Caki2 (cell line): ENCODE measurements at places on chromosomes 11 and 22. TPM values are rescaled to one million over a fixed set of nuclear protein-coding genes. Genes with fewer than 3 reads are reported as not detected.

- DNase-seq, result no peak
Measured at GRCh38 chr11:46278387-46279125, 1.1 kb downstream of the CREB3L1 start.

GRCh38 chr22:41352058-41352457, 29.7 kb upstream of the TEF start:
- DNase-seq, result peak; percentile 59

- no peak for DNase-seq
Measured at GRCh38 chr11:99327066-99327465, 306.3 kb downstream of the CNTN5 start.

DNA sequence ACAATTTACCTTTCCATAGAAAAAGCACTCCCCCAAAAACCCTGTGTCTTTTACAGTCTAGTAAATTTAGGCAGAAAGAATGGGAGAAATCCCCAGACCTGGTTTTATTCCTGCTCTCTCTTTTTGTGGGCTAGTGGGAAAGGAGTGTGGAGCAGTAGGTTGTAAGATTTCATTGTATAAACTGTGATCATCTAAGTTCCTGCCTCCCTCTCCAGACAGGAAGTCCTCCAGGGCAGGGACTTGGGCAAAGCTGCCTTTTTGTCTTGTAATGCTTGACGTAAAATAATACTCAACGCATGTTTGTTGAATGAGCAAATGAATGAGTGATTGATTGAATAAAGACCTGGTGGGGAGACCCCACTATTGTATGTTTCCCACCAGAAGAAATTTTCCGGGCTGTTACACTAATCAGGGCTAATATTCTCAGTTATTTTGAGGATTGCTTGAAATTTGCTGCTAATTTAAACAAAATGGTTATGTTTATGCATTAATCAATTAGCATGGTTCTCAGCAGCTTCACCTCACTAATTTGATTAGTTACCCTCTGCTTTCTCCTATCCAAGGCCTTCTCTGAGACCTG, 36.3 kb downstream of the CSNK2A3 start:
- no peak for DNase-seq

The FAM180B gene
- total RNA-seq, result not detected in 2 replicates

The GRIA4 gene
- 17.1 and 28.8 TPM in 2 replicates for total RNA-seq

The CPT1B gene
- total RNA-seq, result 0.35 and 10.4 TPM in 2 replicates

The RFPL2 gene
- 0.49 and 2.8 TPM in 2 replicates for total RNA-seq
